ENCODE measurements at places on chromosomes 13 and 19.

DNA sequence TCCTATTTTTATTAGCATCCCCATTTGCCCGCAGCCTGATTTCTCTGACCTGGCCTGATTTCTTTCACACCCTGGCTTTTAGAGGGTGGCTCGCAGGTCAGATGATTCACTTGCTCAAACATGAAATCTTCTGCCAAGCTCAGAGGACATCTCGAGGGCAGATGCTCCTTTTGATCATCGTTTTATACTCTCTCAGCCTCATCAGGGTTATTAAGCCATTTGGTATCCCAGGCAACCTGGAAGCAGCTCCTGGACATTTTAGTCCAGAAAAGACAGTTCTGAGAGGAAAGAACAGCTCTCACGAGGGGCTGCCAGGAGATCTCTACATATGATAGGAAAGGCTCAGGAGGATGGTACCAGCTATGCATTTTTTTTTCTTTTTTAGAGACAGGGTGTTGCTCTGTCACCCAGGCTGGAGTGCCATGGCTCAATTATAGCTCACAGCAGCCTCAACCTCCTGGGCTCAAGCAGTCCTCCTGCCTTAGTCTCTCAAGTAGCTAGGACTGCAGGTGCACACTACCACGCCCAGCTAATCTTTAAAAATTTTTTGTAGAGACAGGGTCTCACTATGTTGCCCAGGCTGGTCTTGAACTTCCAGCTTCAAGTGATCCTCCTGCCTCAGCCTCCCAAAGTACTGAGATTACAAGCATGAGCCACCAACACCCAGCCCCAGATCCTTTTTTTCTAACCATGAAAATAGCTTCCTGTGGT lies 165.4 kb downstream of the KATNAL1 start:
- DNase-seq = no peak

- no peak for DNase-seq
These were observed at the start of gene CPB2 for GRCh38 chr13:46104868-46105267. Gene CPB2 (minus strand): TSS chr13:46105033. CDS start chr13:46105009, 24 bp downstream.

DNA sequence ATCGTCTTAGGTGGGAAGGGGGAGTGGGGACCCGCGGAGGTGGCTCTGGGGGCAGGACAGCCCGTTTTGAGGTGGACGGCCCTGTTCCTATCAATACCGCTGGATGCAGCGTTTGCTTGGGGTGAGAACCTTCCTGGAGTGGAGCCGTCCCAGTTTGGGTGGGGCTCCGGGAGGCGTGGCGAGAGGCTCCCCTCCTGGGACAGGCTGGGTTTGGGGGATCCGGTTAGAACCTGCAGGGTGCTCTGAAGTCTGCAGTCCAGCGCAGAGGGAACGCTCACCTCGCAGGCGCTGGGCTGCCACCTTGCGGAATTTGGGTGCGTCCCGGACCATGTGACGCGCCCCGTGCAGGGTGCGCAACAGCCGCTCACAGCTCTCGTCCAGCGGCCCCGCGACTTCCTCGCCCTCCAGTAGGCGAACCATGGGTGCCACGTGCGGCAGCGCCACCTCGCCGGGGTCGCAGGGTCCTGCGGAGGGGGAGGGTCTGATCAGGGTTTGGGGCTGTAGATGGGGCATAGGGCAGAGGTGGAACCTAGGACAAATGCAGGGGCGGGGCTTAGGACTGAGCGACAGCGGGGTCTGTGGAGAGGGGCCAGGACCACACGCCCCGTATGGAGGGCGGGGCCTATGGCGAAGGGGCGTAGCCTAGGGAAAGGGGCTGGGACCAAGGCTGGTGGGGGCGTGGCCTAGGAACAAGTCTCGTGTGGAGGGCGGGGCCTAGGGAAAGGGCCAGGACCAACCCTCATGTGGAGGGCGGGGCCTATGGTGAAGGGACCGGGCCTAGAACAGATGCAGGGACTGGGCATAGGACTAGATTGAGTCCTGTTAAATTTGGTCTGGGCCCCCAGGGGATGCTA lies 13.8 kb downstream of the SH2D3A start:
- no peak for DNase-seq

DNA sequence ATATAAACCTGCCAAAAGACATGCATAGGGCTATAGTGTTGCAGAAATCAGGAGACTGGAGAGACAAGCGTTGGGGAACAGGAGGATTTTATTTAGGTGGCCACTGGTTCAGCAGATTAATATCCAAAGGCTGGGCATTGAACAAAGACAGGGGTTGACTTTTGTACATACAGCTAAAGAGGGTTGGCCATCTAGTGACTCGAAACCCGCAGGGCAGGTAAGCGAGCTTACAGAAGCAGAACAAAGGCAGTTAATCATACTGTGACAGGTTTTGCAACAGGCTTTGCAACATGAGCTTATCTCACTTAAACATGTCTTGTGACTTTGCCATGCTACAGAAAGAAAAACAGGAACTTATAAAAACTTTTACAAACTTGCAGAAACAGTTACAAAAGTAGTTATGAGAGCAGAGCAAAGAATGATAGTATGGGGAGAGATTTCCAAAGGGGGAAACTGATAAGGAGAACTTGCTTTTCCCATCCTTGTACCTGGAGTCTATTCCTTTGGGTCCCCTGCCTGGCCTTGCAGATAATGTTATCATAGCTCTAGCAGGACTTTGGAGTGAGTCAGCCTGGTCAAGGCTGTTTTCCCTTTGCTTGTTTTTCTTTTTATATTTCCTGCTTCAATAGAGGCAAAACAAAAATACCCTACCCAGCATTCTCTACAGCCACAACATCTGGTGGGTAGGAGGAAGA lies 234.2 kb downstream of the PCDH17 start:
- no peak for DNase-seq

DNA sequence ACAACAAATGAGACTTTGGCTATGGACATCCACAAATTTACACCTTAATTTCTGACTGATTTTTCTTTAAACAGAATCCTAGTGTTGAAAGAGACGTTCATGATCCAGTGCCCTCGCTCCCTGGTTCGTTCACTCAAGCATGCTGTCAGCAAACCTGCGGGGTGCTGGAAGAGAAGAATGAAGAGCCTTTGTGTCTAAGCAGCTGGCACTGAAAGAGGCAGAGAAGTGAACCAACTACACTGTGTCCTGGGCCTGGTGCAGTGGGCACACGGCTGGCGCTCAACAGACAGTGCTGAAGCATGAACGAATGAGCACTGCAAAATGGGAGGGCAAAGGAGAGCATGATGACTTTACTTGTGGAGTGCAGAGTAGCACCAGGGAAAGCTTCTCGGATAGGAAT lies 46.8 kb downstream of the MIPEP start:
- DNase-seq = no peak

DNA sequence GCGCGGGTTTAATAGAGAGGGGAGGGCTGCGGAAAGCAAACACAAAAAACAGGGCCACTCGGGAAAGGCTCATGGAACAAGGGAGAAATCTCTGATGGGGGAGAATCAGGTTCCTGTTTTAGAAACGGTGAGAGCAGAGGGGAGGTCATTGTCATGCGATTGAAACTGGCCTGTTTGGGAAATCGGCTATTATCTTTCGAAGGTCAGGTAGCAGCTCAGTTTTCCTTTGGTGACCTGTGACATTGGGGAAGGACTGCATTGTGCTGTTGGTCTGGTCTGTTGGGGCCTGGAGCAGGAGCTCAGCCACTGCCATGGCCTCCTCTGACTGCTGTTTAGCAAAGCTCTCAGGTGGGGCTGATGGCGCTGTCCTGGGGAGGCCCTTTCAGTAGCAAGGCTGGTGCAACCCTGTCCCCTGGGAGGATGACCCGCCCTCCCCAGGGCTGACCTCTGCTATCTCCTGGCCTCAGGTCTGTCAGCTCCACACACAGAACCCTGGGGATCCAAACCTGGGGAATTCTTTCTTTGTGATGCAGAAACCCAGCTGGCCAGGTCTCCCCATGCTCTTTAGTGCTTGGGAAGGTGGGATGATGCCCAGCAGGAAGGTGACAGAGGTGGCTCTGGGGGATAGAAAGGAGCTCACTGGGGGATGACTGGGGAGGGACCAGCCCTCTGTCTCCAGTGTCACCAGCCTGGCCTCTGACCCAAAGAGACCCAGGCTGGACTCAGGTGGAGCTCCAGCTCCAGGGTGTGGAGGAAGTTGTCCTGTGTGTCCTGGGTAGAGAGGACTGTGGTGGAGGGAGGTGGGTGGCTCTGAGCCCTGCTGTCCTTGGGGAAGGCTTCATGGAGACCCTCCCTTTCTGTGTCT lies 21.2 kb upstream of the CD177 start:
- DNase-seq = no peak

Data from AG04449 (cell line).